Mammary epithelial cell (primary cell): ENCODE measurements at places on chromosomes 6 and 20. TPM values are rescaled to one million over a fixed set of nuclear protein-coding genes. Genes with fewer than 3 reads are reported as not detected.

GRCh38 chr6:94955156-94955555 is 622.2 kb upstream of the MANEA start:
- DNase-seq = no peak

- DNase-seq = peak; percentile 79
Observed at GRCh38 chr20:41177636-41178035, 40.3 kb downstream of the PLCG1 start.

DNA sequence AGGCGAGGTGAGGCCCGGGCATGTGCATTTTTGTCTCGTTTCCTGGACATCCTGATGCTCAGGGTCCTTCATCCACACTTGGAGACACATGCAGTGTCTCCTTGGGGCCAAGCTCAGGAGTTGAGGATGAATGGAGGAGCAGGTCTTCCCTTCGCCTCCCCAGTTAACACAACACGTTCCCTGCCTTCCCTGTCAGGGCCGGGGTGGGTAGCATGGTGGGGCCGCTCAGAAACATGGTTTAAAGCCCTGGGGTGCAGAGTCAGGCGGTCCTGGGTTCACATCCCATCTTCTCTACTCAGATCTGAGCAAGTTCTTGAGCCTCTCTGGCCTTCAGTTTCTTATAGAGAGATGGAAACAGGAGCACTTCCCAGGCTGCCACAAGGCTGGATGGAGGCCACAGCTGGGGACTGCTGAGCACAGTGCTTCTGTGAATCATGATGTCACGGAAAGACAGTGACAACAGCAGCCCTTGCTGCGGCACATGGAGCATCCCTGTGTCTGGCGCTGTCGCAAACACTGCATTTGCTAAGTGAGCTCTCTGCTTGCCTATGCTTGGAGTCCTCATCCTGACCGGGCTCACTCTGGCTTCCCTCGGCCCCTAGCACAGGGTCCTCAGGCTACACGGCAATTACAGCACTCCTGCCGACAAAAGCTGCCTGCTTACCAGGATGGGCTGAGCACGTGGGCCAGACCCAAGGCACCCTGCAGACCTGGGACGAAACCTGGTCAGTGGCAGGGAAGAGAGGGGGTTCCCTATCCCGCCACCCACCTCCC is 45.6 kb upstream of the STX16 start:
- DNase-seq = no peak

DNA sequence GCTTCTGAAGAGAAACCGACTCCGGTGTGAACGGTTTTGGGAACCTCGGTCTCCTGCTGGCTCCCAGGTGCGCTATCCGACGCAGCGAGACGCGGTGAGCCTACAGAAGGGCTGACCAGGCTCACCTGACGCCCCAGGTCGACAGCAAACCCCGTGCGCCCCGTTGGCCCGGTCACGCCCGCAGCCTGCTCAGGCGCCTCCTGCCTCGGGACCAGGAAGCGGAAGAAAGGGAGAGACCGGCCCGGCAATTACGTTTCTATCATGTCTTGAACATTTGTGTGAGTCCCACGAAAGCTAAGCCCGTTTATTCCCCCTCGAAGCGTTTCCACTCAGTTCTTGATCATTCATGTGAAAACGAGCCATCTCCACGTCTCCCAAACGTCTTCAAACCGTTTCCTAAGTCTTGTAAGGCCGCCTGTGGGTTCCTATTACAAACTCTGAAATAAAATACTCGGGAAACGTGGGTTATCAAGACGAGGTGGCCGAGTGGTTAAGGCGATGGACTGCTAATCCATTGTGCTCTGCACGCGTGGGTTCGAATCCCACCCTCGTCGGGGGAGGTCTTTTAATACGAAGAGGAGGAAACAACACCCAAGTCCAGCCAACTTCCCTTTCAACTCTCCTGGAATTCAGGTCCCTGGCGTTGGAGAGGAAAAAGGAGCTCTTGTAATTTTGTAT is 150.5 kb upstream of the PRSS16 start:
- DNase-seq = peak; percentile 80

- no peak for DNase-seq
Observed at GRCh38 chr6:92496527-92496926, 922.8 kb downstream of the EPHA7 start.

GRCh38 chr6:105892577-105893262 is 193.4 kb upstream of the PRDM1 start:
- peak; percentile 27 for DNase-seq

DNA sequence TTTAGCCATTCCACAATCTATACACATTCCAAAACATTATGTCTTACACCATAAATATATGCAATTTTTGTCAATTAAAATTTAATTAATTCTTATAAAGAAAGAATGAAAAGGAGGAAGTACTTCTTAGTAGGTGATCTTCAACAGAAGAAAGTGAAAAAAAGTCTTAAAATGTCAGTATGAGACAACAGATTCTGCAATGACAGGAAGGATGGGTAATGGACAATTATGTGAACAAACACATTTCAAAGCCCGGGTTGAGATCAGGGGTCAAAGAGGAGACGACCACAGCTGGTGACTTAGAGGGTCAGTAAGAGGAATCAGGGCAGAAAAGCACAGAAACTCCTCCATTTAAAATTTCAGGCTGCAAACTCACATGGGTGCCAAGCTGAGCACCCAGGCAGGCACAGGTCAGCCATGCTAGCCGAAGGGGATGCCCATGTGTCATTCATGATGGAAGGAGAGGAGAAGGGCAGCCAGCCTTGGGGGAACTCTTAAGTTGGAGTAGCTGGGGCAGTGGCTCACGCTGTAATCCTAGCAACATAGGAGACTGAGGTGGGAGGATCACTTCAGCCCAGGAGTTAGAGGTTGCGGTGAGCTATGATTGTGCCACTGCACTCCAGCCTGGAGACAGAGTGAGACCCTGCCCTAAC is 11.0 kb downstream of the VSX1 start:
- DNase-seq = no peak

DNA sequence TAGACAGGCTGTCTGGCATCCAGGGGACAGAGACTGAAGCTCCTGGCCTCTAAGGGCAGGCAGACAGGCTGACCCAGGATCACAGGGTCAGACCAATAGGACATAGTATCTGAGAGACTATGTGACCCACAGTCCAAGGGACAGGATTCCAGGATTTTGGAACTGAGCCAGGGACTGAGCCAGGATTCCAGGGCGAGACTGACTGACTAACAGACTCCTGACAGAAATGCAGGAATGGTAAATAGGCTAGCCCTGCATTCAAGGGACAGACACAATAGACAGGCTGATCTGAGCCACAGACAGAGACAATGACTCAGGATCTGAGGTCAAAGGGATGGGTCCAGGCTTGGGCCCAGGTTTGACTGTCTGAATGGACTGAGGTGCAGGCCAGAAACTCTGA is 19.8 kb downstream of the XKR7 start:
- DNase-seq = peak; percentile 71

The VGLL2 gene
- polyA plus RNA-seq = not detected

The MAP3K7 gene
- 20.2 TPM for polyA plus RNA-seq

The ARMH2 gene
- not detected for polyA plus RNA-seq

The HLA-DRB5 gene
- 0.06 TPM for polyA plus RNA-seq

The NOX3 gene
- polyA plus RNA-seq = not detected

The NNAT gene
- 0.86 TPM for polyA plus RNA-seq

The ZSCAN31 gene
- polyA plus RNA-seq = 1.4 TPM

The COL21A1 gene
- not detected for polyA plus RNA-seq

The TREM2 gene
- 91.0 TPM for polyA plus RNA-seq

The TUBB gene
- polyA plus RNA-seq = 1,634 TPM

The MROH8 gene
- polyA plus RNA-seq = 0.60 TPM

The OR12D3 gene
- polyA plus RNA-seq = not detected

The GPR63 gene
- polyA plus RNA-seq = 1.3 TPM
